ENCODE measurements at places on chromosomes 11 and 22. TPM values are rescaled to one million over a fixed set of nuclear protein-coding genes. Genes with fewer than 3 reads are reported as not detected.

FGF3 gene
- not detected for total RNA-seq

OR5AN1 gene
- total RNA-seq, result 7.7 TPM

SLC43A3 gene
- total RNA-seq, result 57.5 TPM

ARHGAP20 gene
- 4.6 TPM for total RNA-seq

OR4C16 gene
- 9.6 TPM for total RNA-seq

IL18 gene
- 16.9 TPM for total RNA-seq
